ENCODE measurements at places on chromosomes 7 and 10.

DNA sequence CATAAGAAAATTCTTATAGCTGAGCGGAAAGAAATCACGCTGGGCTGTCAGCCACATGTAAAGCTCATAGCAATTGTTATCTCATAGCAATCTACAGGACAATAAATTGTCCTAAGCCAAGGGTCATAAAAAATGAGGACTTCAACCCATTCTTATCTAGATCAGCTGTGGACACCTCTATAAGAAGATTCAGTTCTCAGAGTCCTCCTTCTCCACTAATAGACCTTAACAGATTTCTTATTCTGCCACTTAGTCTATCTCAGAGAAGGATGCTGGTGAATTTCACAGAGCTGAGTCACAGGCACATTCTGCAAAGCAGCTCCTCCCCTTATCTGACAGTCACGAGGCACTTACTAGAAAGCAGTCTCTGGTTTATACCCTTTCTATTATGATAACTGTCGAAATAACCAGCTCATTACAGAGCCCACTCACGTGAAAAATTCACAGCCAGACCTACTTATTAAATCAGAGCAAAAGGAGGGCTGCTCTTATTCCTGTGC, 185.3 kb upstream of the PCLO start:
- no peak for DNase-seq

DNA sequence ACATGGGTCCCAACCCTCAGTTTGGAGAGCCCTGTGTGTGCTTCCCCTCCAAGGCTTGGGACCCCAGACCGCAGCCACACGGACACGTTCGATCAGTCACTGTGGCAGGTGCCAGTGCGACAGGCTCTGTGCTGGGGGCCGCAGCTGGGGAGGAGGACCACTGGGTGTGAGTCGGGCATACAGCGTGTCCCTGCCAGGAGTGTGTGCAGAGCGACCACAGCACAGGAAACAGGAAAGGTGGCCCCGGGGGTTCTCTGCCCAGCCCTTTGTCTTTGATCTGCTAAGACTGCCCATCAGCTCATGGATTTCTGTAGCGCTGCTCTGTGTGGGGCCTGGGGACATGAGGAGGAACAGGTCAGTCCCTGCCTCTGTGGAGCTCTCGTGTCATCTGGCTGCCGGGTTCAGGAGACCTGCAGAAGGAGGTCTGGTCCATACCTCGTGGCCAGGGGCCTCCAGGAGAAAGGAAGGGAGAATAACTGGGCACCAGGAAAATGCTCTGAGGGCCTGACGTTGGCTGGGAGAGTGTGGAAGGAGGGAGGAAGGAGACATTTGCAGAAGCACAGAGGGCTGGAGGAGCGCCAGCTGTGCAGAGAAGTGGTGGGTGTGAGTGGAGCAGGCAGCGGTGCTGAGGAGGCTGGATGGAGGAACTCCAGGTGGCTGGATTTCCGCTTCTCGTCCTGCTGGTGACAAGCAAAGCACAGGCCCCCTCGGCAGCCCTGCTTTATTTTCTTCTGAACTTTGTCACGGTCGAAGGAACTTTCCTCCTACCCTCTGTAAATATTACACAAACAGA, 4.1 kb downstream of the NUDT1 start:
- DNase-seq, result no peak

GRCh38 chr10:94963901-94964300, 25.4 kb downstream of the CYP2C9 start:
- no peak for DNase-seq

- DNase-seq, result no peak
Observed at GRCh38 chr7:150800581-150801241, at the start of gene TMEM176A. Gene TMEM176A, plus strand, starts transcription at chr7:150800769. Its CDS starts 782 bp downstream, at chr7:150801551.

- no peak for DNase-seq
Observed at GRCh38 chr10:7484456-7485243, 73.8 kb upstream of the SFMBT2 start.

- DNase-seq, result no peak
Observed at GRCh38 chr7:1494447-1494846, 9.7 kb downstream of the INTS1 start.

DNA sequence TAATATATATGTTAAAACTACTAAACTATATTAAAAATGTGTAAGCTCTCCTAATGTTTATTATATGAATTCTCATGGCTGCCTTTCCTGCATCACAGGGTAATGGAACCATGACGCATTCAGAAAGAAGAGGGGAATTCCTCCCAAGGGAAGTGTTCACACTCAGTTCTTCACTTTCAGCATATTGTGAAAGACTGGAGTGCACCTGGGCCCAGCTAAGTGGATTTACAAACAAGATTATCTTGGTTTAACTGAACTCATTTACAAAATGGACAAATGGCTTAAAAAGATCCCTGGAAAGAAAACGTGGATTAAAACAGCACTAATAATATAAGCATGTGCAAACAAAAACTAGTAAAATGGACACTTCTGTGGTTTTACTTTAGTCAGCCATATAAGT, 149.8 kb downstream of the DOCK4 start:
- no peak for DNase-seq

- DNase-seq, result no peak
Observed at GRCh38 chr10:107809889-107810288, 645.4 kb upstream of the SORCS1 start.

DNA sequence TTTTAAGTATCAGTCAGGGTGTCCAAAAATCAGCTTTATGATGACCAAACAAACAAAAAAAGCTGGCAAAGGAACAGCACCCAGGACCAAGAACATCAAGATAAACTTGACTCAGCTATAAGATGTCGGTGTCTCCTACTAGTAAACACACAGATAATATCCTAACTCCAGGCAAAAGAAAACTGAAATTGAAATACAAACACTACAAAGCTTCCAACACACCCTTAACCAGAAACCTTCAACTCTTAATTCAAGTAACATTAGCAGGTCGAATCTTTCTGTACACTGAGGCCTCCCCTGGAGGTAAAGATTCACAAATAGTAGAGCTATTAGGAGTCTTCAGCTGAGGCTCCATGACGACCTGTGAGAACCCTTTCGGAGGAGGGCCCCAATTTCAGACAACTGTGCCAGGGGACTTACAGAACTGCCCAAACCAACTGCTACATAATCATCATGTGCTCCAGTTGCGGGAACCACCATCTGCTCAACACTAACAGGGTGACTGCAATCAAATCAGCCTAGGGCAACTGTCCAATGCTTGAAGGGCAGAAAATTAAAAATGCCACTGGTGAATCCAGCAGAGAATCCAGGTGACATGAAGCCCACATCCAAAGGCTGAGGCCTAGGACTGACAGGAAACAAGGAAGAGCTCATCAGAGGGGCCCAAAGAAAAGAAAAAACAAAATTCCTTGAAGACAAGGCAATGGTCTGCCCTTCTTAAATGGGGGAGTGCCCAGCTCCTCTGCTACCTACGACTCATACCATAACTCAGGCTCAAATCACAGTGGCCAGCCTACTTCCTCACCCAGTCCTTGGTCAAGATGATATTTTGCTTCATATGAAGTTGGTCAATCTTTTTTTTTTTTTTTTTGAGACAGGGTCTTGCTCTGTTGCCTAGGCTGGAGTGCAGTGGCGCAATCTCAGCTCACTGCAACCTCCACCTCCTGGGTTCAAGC, 20.0 kb downstream of the XPNPEP1 start:
- DNase-seq, result no peak

GRCh38 chr10:8981277-8981676, 926.8 kb downstream of the GATA3 start:
- no peak for DNase-seq

GRCh38 chr7:41693150-41693997, 9.5 kb downstream of the INHBA start:
- DNase-seq, result no peak

GRCh38 chr7:18607025-18607424, 111.5 kb downstream of the HDAC9 start:
- no peak for DNase-seq

DNA sequence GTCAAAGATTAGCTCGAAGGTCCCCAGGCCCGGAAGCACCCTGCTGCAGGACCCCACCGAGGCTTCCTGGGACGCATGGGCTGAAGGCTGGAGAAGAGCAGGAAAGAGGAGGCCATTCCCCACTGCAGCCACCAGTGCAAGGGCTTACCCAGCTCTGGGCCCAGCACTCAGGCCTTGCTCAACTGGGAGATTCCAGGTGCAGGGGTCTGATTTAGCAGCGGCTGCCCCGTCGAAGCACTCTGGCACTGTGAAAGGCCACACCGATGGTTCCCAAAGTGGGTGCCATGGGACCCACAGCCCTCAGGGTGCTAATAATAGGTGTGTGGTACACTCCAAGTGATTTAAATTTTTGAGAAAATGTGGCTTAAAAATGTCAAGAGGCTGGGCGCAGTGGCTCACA, 130.9 kb downstream of the OAT start:
- DNase-seq, result no peak

GRCh38 chr10:20871970-20872369, 25.1 kb downstream of the NEBL start:
- no peak for DNase-seq

DNA sequence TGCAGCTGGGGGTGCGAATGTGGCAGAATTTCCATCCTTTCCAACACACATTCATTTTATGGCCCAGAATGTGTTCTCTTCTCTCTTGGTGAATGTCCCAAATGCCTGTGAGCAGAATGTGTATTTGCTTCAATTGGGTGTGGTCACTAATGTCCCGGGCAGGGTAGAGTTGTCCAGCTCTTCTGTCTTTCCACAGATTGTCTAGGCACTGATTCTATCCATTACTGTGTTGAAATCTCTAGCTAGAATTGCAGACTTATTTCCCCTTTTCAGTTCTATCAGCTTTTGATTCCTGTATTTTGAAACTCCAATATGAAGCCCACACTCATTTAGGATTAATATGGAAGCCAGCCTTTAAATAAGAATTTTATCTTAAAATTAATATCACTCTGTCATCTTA, 14.0 kb upstream of the AKR1E2 start:
- no peak for DNase-seq

DNA sequence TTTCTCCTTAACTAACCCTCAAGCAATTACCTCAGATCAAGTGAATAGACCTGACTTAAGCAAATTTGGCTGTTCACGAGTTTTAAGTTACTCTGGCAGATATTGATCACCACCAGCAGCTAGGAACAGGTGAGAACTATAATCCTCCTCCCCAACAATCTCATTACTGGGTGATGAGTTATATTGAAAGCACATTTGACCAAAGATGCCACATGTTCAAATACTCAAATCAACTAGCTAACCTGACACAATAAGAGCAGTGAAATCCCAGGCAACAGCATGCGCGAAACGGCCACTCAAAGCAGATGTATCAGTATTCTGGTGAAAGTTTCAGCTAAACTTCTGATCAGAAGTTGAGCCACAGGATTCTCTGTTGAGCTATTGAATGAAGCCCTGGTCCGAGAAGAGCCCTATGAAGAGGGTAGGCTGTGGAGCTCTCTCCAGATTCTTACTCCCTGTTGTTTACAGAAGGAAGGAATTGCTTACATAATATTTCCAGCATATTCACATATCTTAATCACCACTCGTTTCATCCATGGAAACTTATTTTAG, 52.6 kb downstream of the CAV1 start:
- no peak for DNase-seq

- DNase-seq, result no peak
Observed at GRCh38 chr7:121440857-121441503, 44.9 kb upstream of the FAM3C start.

- no peak for DNase-seq
Observed at GRCh38 chr7:4875391-4875790, 8.1 kb downstream of the RADIL start.

DNA sequence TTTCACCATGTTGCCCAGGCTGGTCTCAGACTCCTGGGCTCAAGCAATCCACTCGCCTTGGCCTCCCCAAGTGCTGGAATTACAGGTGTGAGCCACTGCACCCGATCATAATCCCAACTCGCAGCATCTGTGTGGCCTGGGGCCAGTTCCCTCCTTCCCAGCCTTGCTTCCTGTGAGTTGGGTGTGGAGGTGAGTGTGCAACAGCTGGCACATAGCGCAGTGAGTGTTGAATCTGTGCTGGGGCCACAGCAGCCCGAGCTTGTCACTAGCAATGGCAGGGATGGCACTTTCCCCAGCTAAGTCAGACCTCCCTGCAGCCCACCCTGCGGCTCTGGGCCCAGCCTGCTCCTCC, 12.2 kb downstream of the TMEM184A start:
- no peak for DNase-seq

DNA sequence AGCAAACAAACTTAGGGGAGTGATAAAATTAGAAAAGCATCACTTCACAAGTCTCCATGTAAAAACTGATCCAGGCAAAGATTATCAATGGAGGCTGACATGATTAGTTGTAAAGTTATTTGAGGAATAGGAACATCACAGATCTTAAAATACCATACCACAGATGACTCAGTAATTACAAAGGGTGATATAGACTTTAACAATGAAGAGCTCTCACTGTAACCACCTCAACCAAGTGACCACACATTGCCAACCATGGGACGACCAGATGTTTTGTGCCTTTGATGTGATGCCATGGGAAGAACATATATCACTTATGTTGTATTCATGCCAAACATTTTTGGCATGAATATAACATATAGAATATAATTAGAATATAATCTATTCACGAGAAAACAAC, 11.7 kb downstream of the AASS start:
- DNase-seq, result no peak

- no peak for DNase-seq
Observed at GRCh38 chr10:78852466-78853240, 216.1 kb upstream of the ZMIZ1 start.

- DNase-seq, result no peak
Observed at GRCh38 chr10:5484205-5484604, 15.2 kb downstream of the CALML5 start.

DNA sequence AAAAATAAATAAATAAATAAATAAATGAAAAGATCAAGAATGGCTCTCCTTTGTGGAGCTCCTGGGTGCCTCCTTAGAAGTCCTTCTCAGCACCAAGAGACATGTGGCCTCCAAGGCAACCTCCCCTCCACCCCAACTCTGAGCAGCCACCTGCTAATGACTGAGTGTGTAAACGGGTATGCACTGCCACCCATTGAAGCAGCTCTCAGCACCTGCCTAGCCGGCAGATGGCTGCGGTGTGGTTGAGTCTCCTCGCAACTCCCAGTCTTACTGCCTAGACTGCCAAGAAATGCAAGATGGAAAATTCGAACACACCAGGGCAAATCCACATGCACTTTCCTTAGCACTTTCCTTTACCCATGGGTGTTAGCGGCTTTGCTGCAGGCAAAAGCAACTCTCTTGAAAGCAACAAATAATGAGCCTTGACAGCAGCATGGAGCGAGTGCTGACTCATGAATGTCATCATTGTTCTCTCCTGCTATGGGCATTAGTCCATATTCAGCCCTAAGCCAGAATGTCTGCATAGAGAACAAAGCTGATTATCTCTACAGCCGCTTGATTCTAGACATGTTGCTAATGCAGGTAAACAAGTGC, 913.9 kb upstream of the AUTS2 start:
- DNase-seq, result no peak

DNA sequence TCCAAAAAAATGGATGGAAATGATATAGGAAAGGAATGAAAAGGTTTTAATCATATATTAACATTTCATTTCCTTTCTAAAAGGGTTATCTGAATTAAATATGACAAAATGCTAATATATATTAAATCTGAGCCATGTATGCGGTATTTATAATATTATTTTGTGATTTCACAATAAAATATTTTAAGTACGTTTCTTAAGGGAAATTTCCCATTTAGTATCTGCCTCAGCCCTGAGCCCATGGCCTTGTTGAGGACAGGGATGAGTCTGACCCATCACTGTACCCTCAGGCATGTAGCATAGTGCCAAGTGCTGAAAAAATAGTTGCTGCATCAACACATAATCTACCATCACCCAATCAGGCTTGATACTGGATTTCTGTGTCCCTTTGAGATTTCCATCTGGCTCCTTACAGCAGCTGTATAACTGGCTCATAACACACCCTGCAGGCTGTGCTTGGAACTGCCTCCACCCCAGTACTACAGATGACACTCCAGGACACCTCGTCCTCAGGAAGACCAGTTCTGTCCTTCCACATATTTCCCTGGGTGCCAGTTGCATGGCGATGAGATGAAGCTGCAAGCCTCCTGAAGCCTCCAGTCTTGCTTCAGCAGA, 59.4 kb upstream of the ASAH2 start:
- no peak for DNase-seq
